Ecto neural progenitor cell (in vitro differentiated cells): ENCODE measurements at places on chromosomes 1 and 21.

GRCh38 chr1:212612041-212612961, 3.7 kb downstream of the ATF3 start:
- DNase-seq, result no peak

- no peak for DNase-seq
Observed at GRCh38 chr1:222798116-222798515, 16.7 kb upstream of the DISP1 start.

DNA sequence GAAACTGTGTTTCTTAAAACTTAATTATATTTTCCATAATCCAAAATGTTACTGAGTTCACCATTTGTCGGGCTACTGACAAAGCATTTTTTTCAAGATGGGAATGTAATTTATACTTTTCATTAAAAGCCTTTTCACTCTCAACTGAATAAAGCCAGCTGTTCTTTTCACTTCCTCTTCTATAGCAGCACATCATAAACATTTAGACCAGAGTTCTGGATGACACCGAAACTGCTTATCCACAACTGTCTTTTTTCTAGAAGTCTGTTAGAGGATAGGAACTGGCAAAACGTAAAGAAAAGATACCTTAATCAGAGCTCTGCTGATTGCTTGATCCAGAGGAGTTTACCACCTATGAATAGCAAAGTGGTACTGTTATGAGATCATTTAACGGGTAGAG, 594.7 kb downstream of the ADGRL2 start:
- DNase-seq, result no peak

GRCh38 chr21:25997788-25998611, 172.6 kb downstream of the APP start:
- no peak for DNase-seq

- DNase-seq, result no peak
Observed at GRCh38 chr1:199948587-199949280, 78.8 kb upstream of the NR5A2 start.

DNA sequence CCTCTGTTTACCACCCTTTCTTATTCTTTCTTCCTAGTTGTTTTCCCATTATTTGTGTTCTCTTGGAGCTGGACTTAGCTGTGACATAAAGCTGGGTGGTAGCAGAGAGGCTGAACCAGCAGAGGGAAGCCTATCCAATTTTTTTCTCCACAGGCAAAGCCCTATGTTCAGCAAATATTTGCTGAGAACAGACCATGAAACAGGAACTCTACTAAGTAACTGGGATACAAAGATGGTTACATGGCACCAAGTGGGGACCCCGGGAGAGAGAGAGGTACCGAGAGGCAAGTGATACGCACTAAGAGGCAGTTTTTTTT, 6.6 kb downstream of the CFAP141 start:
- DNase-seq, result no peak

- peak; percentile 76 for DNase-seq
Observed at GRCh38 chr1:203325026-203325417, 19.7 kb downstream of the BTG2 start.

DNA sequence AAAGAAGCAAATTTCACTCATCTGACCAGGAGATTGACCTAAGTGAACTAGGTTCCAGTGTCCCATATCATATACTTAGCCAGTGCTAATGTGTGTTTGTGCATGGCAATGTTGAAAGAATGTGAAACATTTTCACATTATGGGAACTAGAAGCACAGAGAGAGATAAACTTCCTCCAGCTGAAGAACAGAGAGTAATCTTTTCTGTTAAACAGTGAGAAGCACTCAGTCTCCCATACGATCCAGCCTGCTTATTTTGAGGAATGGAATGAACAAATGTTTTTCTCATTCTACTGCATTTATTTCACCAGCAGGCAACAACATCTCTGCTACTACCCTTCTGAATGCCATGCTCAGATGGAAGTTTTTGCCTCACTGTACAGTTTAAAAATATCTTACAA, 170.5 kb downstream of the TTLL7 start:
- no peak for DNase-seq

DNA sequence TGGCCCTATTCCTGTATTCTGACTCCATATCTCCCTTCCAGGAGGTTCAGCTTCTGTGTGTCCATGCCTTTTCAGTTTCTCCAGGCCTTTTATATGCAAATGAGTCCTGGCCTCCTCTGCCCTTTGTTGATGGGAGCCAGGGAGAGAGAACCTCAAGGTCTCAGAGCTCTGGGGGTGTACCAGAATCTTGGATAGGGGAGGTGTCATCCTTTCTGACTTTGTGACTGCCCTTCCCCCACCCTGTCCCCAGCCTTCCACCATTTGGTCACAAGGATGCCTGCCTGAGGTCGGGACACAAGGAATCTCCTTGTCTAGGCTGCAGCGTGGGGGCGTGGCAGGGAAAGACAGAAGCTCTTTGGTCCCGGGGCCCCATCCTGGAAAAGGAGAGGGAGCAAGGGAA, 18.6 kb downstream of the LURAP1 start:
- DNase-seq, result peak; percentile 75

- DNase-seq, result peak; percentile 37
Observed at GRCh38 chr1:234926559-234927311, 201.9 kb downstream of the TOMM20 start.
